ENCODE measurements at places on chromosomes 6 and 20.

DNA sequence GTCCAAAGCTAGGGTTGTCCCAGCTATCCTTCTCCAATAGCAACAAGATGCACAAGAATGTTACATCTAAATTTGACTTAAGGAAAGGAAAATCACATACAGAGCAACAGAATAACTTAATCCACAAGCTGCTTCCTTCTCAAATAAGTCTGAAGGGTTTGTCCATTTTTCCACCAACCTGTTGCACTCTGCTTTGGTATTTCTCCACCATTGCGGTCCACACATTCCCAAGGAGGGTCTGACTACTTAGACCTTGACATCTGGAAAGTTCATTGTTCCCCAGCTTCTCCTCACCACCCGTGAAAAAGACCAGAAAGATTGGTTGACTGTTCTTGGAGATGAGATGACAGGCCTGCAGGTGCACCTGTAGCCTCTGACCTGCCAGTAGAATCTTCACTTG, 72.5 kb downstream of the PDSS2 start:
- DNase-seq = no peak
- no peak overlapping the region for H3K27ac ChIP-seq
- H3K27me3 ChIP-seq = no peaks in the 10 kb centered on the region
- no peaks in the 10 kb centered on the region for H3K36me3 ChIP-seq

DNA sequence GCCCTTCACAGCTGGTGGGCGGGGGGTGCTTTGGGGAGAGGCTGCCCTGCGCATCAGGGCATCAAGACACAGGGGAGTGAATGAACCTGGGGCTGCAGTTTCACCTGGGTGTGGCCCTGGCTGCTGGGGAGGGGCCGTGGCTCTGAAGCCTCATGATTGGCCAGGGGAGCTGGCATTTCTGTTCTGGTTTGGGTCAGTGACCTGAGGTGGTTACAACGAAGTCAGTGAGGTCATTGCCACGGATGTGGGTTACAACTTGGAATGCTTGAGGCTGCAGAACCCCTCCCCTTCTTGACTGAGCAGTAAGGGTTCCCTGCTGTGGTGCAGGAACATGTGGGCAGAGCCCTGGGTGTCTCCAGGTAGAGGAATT, 3.0 kb downstream of the TCEA2 start:
- H3K27ac ChIP-seq = no peak overlapping the region
- peaks cover 51% of the 10 kb centered on the region for H3K4me1 ChIP-seq
- peak; percentile 64 for DNase-seq
- H3K4me3 ChIP-seq = no peak overlapping the region

GRCh38 chr6:41286544-41287346, at the start of gene TREM1:
Gene TREM1 (minus strand): TSS chr6:41286682. CDS start chr6:41286655, 27 bp downstream.
- H3K4me3 ChIP-seq = no peak within 1 kb of the TSS
- H3K4me1 ChIP-seq = no peaks in the 10 kb centered on the region
- DNase-seq = no peak

DNA sequence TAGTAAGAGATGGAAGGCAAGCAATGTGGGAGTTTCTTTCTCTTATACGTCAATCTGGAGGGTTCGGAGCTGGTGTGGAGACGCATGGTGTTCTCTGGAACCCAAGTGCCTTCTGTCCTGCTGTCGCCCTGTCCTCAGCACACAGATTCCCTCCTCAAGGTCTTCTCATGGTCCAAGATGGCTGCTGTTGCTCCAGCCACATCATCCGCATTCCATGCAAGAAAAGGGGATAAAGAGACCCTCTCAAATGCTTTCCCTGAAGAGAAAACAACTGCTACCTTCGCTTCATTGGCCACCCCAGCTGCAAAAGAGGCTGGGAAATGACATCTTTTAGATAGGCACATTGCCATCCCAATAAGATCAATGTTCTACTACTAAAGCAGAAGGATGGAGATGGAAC, 151.2 kb downstream of the ANKRD60 start:
- H3K27ac ChIP-seq = no peak overlapping the region
- no peaks in the 10 kb centered on the region for H3K27me3 ChIP-seq
- H3K36me3 ChIP-seq = no peaks in the 10 kb centered on the region
- H3K4me3 ChIP-seq = no peak overlapping the region
- DNase-seq = peak; percentile 1
- peaks cover 42% of the 10 kb centered on the region for H3K4me1 ChIP-seq

DNA sequence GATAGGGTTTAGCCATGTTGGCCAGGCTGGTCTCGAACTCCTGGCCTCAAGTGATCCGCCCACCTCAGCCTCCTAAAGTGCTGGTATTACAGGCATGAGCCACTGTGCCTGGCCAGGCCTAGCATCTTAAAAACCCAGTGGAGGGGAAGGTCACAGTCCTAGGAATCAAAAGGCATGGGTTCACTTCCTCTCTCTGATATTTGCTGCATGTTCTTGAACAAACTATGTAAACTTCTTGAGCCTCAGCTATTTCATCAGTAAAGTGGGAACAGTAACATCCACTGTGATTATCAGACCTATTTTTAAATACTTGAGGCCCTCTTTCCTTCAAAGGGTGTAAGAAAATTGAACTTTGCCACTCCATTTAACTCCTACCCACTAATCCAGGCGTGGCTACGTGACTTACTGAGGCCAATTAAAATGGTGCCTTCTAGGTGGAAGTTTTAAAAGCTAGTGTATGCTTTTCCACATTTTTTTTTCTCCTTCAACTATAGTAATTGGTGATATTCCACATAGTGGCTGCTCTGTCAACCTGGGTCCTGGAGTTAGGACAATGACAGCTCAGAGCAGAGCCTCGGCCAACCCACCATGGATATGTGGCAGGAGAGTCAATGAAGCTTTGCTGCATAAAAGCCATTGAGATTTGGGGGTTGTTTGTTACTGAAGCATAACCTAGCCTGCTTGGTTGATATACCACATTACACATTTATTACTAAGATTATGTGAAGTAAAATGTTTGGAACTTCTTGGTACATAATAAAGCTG, 32.2 kb upstream of the IER3 start:
- no peak overlapping the region for H3K4me3 ChIP-seq
- no peaks in the 10 kb centered on the region for H3K27me3 ChIP-seq
- H3K4me1 ChIP-seq = peaks cover 14% of the 10 kb centered on the region
- H3K36me3 ChIP-seq = no peaks in the 10 kb centered on the region
- no peak overlapping the region for H3K27ac ChIP-seq

DNA sequence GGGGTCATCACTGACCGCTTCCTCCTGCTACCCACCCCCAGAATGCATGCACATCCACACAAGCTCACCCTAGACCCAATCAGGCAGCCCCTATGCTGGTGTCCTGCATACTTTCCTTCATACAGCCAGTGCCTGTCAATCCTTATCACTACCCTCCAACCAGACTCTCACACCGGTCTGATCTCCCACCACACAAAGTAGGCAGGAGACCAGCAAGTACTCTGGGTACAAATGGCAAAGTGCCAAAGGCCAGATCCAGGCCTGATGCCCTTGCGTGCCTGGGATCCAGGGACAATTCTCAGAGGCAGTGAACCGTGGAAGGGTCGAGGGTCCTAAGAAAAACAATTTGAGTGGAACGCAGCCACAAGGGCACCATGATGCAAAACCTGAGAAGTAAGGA, 114.2 kb downstream of the HIVEP2 start:
- H3K27ac ChIP-seq = no peak overlapping the region
- H3K27me3 ChIP-seq = no peaks in the 10 kb centered on the region
- H3K4me3 ChIP-seq = no peak overlapping the region
- H3K36me3 ChIP-seq = no peaks in the 10 kb centered on the region

DNA sequence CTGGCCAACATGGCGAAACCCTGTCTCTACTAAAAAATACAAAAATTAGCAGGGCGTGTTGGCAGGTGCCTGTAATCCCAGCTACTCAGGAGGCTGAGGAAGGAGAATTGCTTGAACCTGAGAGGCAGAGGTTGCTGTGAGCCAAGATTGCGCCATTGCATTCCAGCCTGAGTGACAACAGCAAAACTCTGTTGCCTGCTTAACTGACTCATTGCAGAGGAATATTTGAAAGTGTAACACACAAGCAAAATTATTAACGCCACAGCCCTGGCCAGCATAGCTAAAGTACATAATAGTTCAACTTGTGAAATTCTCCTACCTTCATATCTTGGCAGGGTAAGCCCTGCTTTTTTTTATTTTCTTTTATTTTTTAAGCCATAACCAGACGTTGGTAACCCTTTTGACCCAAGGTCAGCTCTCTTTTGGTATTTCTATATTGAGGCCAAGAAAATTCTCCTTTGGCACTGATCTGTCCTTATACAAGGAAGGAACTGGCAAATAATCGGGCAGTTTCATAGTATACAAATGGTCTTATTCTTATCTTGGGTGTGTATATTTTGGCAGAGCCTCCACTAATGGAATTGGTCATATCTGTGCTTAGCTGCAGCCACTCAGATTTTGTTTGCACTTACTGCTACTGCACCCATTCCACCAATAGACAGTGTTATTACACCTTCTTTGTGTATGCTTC, 4.0 kb upstream of the ADGRF5 start:
- H3K27me3 ChIP-seq = no peaks in the 10 kb centered on the region
- no peak for DNase-seq
- H3K27ac ChIP-seq = no peak overlapping the region
- H3K4me3 ChIP-seq = no peak overlapping the region
